ENCODE measurements at places on chromosomes 5 and 9.

DNA sequence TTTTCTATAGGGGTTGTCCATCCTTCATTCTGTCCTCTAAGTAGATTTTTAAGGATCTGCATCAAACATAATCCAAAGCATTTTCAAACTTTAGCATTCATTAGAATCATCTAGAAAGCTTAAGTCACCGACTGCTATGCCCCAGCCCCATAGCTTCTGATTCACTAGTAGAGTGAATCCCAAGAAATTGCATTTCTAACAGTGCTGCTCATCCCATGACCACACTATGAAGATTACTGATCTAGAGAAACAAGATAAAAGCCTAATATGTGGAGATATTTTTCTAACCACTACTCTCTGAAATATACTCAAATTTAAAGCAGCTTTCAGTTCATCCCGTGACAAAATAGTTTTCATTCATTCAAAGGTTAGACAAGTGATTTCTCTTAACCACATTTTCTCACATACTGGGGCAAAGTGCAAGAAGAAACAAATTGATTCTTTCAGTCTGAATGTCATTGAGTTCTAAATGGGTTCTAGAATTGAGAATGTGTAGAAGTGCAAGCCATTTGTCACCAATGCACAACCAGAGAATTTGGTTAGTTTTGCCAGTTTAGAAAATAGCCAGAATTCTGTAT, 286.9 kb upstream of the CD180 start:
- DNase-seq, result no peak

DNA sequence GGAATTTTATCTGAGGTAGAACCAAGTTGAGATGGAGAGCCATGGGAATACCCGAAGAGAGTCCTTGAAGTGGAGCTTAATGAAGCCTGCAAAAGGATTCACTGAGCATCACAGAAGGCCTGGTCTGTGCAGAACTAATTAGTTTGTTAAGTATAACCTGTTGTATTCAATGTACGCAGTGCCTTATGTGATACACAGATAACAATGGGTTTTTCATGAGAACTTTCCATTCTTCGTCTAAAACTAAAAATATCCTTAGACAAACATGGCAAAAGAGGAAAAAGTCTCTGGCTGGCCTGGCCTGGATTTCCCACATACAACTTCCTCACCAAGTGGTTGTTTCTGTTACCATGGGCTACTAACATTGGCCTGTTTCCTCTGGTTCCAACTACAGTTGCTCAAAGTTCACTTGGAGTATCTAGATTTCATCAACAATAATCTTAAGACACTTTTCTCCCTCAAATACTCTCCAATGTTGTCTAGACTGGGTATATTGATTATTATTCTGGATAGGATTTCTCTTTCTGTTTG, 237.6 kb upstream of the ZNF462 start:
- no peak for DNase-seq

GRCh38 chr5:173745123-173745522, 128.7 kb upstream of the BOD1 start:
- DNase-seq, result no peak

DNA sequence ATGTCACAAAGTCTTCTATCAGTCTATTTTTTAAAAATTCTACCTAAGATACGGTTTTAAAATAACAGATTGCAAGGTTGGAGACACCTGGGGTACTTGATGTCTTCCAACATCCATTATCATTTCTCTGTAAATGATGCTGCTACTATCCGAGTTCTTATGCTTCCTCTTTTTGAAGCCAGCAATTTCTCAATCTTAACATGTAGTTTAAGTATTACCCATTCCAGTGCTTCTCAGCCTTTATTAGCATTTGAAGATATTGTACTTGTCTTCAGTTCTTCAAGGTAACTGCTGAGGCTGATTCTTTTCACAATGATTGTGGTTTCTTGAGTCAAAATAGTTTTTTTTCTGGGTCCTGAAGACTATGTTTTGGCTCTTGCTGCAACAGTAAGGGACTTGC, 96.4 kb upstream of the SELENOP start:
- no peak for DNase-seq

GRCh38 chr9:88828018-88828417, 163.2 kb upstream of the S1PR3 start:
- no peak for DNase-seq

GRCh38 chr5:50967563-50968355, 301.3 kb downstream of the PARP8 start:
- no peak for DNase-seq

DNA sequence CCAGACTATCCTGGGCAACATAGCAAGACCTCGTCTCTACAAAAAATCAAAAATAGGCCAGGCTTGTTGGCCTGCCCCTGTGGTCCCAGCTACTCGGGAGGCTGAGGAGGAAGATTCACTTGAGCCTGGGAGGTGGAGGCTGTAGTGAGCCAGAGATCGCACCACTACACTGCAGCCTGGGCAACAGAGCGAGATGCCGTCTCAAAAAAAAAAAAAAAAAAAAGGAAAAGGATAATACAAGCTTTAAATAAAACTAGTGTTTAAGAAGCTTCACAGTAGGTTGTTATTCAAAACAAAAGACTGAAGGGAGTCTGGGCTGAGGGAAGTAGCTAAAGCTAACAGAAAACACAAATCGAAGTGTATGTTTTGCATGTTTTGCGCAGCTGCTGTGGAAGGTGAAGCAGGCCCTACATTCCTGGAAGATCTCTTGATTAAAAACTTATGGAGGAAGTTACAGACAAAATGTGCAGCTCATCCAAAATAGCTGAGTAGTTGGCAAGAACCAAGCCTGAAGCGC, 581 bp upstream of the C9orf40 start:
- DNase-seq, result no peak

DNA sequence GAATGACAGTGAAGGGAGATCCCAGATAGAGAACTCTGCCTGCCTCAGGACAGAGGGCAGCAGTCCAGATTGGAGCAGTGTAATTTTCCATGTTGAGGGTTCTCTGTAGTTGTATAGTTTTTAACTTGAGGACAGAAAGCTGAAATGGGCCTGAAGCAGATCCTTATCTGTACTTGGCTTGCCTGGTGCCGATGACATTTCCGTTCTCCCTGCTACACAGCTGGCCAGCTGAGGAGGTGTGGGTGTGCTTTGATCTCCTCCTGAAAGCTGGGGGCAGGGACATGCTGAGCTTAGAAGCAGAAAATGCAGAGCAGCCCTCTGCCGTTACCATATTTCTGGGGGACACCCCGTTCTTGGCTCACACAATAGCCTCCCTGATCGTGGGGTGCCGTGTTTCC, 10.5 kb downstream of the GLRX start:
- peak; percentile 48 for DNase-seq

DNA sequence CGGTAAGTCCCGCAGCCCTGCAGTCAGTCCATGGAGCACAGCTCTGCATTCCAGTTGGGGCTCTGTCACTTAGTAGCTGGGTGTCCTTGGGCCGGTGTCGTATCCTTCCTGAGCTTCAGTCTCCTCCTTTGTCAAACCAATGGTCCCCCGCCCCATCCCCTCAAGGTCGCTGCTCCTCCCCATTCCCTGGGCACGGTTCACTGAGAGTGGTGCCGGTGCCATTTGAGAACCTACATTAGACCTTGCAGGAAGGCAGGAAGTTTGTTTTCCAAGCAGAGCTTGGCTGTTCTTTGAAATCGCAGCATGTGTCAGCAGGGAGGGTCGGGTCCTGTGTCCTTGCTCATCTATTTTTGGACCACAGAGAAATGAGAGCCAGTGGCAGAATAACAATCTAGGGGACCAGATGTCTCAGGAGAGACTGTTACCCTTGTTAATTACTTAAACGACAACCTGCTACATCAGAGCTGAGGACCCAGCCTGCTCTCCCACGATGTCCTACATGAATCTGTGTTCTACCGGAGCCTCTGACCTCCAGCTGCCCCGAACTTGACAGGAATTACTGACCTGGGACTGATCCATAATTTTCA, 21.7 kb upstream of the BARHL1 start:
- DNase-seq, result no peak

DNA sequence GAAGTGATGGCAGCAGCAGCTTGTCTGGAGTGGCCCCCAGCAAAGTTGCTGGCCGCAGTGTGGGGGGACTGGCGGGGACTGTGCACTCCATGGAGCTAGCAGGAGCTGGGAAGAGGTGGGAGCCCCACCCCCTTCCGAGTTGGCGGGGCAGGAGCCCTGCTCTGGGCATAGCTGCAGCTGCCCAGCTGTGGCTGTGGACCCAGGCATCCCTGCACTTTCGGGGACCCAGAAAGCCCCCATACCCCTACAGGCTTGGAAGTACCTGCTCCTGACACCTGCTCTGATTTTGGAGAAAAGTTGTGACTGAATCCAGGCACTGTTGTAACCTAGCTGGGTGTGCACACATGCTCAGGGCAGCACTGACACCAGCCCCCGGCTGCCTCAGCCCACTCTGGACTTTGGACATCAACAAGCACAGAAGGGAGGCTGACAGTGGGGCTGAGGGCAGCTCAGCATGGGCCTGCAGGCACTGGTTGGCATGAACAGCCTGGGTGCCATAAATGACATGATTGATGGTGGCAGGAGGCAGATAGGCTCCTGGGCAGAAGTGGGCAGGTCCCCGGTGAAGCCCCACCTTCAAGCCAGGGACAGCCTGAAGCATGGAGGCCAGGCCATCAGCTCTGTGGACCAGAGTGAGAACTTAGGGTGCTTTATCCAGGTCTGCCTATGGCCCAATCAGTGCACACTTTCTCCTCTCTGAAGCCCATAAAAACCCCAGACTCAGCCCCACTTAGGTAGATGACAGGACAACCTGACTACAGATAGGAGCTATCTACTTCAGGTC, 12.6 kb downstream of the LMBRD2 start:
- no peak for DNase-seq

DNA sequence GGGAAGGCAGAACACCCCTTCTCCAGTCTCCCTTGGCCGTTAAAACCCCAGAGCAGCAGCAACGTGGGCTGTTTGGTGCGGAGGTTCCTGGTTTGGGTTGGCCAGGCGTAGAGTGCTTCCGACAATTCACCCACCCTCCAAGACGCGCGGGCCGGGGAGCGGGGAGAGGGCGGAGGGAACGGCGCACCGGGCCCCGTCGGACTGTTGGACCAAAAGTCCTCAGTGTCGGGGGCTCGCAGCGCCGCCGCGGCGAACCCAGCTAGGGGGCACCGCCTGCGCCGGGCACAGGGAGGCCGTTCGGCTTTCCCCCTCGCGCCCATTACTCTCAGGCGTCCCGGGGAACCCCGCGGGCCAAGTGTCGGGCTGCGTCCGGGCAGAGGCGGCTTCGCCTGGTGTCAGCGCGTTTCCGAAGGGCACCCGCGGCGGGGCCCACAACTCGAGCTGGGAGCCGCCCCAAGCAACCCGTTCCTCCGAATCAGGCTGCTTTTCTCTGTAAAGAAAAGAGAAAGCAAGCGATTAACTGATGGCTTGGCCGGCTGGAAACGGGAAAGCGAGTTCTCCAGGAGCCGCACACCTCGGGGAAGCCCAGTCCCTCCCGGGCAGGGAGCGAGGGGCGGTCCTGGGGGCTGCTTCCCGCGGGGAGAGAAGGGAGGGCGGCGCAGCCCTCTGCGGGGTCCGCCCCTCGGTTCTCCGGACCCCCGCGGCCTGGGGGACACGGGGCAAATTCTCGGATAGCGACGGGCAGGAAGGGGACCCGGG, 145.5 kb downstream of the ERCC6L2 start:
- DNase-seq, result peak; percentile 55

DNA sequence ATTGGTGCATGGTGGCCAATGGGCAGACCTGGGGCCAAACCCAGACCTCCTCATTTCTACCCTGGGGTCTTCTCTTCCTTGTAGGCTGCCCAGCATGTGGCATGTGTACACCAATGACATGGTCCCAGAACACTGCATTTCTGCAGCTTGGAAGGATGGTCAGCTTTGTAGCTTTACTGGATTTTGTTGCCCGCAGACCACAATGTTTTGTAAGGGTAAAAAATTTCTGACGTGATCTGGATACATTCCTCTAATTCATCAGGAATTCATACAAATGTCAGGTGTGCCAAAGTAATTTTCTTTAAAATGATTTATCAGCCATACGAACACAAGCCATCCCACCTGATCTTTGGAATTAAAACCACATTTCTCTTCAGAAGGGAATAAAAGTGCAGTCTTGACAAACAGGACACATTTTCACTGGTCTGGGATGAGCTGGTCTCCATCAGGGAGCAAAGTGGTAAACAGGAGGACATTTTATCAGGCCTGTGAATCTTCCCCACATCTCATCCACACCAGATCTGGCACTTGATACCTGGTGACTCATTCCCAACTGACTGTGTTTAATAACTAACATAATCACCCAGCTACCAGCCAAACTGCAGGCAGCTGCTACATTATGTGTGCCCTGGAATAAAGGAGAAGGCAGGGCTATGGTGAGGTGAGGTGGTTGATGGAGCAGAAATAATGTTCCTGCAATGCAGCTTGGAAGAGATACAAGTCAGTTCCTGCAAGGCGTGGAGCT, 103.9 kb downstream of the SPOCK1 start:
- no peak for DNase-seq

DNA sequence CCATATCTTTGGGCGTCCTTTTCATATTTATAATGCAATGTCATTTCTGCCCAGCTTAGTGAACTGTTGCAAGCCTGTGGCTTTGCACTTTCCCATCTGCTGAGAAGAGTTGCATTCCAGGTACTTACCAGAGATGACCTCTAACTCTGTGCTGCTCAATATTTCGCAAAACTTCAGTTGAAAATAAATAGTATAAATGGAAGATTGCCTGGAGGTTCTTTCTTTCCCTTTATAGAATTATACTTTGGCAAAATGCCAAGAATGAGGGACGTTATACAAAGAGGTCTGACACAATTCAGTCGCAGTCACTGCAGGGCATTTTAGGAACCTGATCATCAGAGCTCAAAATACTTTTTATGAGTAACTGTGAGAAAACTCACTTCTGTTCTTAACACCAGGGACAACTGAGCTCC, 18.9 kb upstream of the VLDLR start:
- DNase-seq, result no peak

- no peak for DNase-seq
These were observed 10.5 kb upstream of the NDST1 start for GRCh38 chr5:150497274-150497988.

DNA sequence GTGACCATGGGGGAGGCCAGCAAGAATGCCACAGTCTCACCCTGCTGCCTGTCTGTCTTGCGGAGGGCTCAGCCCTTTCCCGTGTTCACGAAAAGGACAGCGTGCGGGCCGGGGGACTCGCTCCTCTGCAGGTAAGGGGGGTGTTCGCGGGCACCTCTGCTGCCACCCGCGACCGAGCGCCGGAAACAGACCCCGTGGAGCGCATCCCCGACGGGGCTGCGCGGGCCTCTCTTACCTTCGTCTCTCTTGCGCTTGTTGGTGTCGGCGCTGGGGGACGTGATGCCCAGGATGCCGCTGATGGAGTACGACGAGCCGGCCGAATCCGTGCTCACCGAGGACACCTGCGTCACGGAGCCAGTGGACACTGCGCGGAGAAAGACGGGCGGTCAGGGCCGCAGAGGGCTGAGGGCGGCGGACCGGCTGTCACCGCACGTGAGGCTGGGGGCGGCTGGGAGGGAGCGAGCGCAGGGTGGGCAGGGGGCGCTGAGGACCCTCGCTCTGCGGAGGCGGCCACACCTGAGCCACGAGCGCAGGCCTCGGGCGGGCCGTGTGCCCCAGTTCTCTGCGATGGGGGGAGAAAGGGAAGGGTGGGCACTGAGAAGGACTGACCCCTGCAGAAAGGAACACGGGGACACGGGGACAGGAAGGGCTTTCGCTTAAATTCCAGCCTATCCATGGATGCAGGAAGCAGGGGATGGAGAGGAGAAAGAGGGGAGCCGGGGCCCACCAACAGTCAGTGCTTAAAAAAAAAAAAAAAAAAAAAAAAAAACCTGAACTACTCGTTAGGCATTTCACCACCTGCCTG, 31.5 kb downstream of the PAX5 start:
- no peak for DNase-seq
